ENCODE measurements at places on chromosomes 7 and 10.

DNA sequence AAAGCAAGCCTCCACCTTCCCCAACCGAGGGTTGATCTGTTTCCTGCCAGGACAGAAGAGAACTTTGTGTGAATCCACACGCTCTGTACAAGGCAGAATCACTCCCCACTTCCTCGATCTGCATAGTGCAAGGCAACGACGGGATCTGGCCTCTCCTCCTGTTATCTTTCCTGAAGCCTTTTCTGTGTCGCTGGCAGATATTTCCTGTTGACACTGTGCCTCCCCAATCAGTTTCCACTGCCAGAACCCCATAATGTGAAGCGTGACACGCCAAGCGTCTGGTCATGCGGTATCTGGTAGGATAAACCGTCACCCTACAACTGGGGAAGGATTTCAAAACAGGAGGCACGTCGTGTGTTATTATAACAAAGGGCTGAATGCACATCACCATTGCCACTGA, 57.2 kb downstream of the FAM171A1 start:
- no peak for DNase-seq

DNA sequence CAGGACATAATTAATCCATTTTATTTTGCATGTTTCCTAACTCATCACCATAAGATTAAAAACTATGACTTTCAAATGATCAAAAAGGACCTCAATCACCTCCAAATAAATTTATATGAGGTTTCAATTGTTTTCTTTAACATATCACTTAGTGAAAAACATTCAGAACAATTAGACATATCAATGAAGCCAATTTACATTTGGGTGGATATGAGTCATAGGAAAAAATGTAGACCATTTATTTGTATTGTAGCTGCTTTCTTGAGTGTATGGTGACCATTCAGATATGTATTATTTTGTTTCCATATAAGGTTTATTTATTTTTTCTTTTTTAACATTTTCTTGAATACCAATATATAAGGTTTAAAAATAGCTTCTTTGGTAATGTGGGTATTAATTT, 13.3 kb upstream of the EXOC6 start:
- no peak for DNase-seq

GRCh38 chr10:132133449-132134240, 53.1 kb upstream of the DPYSL4 start:
- no peak for DNase-seq

- DNase-seq, result no peak
These were observed 109.1 kb upstream of the EFCAB10 start for GRCh38 chr7:105690325-105690945.

DNA sequence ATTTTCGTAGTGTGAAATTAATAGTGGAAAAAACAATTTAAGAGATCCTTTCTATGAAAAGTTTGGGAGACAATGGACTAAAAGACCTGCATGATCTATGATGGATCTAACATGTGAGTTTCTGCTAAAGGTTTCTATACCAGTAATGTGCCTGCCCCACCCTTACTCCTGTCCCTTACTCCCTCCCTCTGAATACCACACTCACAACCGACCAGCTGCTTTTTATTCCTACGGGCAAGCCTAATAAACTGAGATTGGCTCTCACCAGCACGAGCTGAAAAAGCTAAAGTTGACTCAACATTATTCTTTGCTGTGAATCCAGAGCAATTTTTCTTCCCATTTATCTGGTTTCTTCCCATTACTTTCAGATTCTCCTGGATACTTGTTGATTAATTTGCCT, 17.8 kb upstream of the REEP3 start:
- DNase-seq, result no peak

GRCh38 chr10:84440781-84441180, 112.4 kb downstream of the CCSER2 start:
- no peak for DNase-seq

DNA sequence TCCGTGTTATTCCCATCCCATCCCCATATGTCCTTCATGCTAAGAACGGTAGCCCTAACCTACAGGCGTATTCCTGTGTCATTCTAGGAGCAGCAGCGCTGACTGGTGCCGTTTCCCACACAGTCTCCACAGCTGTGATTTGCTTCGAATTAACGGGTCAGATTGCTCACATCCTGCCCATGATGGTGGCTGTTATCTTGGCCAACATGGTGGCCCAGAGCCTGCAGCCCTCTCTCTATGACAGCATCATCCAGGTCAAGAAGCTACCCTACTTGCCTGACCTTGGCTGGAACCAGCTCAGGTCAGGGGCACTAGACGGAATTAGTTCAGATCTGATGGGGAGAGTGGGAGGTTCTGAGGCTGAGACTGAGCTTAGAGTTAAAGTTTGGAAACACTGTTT, 20.7 kb downstream of the FAM131B start:
- no peak for DNase-seq

GRCh38 chr7:124261710-124262109, 228.8 kb upstream of the TMEM229A start:
- DNase-seq, result no peak

DNA sequence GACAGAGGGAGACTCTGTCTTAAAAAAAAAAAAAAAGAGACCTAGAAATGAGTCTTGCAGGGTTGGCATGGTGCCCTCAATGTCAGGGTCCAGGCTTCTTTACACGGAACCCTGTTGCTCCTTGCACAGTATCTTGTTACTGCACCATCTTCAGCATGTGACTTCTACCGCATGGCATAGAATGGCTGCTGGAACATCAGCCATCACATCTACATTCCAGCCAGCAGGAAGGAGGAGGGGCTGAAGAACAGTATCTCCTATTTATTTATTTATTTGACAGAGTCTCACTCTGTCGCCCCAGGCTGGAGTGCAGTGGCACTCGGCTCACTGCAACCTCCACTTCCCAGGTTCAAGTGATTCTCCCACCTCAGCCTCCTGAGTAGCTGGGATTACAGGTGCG, 3.7 kb upstream of the ACHE start:
- no peak for DNase-seq

DNA sequence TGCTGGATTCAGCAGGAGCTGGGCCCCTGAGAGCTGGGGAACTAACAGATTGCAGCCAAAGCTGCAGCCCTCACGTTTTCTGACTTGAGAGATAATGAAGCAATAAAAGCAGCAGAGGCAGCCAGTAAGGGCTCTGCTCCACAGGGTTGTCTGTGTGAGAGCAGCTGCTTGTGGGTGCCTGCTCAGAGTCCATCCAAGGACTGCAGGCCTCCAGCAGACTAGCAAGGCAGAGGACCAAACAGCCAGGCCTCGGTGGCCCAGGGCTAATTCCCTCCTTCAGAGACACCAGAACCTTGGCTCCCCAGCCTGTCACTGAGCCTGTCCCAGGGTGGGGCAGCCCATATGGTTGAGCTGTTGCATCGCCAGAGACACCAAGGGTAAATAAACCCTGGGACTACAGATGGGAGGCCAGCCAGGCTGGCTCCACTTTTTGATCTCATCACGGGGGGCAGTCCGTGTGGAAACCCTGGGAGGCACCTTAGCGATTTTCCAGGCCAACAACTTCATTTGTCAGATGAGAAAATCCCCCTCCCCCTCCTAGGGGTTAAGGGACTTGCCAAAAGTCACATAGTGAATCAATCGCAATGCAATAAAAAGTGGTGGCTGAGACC, 229.2 kb downstream of the WDR11 start:
- DNase-seq, result no peak

GRCh38 chr7:85705076-85705475, 518.2 kb upstream of the SEMA3D start:
- no peak for DNase-seq

- DNase-seq, result no peak
These were observed 46.3 kb upstream of the NANOS1 start for GRCh38 chr10:118983263-118983662.

DNA sequence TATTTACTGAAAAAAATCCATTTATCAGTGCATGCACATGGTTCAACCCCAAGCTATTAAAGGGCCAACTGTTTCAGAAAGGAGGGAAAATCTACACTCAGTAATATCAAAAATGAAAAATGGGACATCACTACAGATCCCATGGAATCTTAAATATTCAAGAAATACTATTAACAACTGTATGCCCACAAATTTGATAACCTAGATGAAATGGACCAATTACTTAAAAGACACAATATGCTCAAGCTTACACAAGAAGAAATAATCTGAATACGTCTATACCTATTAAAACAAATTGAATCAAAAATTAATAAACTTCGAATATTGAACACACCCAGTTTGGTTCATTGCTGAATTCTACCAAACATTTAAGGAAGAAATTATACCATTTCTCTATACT, 87.9 kb downstream of the KMT2C start:
- DNase-seq, result no peak

DNA sequence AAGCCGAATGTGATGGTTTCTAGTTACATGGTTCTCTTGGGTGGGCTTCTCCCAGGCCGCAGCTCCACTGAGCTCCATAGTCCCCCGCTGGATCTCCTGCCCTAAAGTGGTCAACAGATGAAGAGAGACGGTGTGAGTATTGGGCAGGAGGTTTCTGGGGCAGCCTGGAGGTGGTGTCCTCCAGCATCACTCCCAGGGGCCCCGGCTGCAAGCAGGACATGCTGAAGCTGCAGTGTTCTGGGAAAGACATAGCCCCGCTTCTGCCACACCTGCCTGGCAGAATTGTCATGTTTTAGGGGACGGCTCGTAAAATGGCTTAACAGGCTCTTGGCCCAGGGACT, 40.4 kb downstream of the CALML3 start:
- no peak for DNase-seq

- no peak for DNase-seq
These were observed 6.9 kb upstream of the BAG3 start for GRCh38 chr10:119644205-119644814.

- DNase-seq, result no peak
These were observed 11.7 kb downstream of the ANK3 start for GRCh38 chr10:60377955-60378354.

DNA sequence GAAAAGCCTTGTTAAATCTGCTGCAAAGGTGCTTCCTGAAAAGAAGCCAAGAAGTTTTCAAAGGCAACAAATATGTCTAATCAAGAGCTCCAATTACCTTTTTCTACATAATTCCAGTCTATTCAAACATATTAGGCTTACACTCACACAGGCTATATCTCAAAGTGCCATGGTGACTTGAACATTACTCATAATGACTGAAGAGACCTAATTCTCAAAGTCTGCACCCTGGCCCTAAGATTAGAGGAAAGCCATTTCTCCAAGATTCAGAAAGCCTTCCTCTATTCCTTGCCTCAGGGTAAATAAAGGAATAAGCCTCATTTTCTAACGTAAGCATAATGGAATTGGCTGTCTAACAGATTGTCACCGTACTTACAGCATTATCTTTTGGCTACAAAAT, 78.3 kb upstream of the THSD7A start:
- no peak for DNase-seq

DNA sequence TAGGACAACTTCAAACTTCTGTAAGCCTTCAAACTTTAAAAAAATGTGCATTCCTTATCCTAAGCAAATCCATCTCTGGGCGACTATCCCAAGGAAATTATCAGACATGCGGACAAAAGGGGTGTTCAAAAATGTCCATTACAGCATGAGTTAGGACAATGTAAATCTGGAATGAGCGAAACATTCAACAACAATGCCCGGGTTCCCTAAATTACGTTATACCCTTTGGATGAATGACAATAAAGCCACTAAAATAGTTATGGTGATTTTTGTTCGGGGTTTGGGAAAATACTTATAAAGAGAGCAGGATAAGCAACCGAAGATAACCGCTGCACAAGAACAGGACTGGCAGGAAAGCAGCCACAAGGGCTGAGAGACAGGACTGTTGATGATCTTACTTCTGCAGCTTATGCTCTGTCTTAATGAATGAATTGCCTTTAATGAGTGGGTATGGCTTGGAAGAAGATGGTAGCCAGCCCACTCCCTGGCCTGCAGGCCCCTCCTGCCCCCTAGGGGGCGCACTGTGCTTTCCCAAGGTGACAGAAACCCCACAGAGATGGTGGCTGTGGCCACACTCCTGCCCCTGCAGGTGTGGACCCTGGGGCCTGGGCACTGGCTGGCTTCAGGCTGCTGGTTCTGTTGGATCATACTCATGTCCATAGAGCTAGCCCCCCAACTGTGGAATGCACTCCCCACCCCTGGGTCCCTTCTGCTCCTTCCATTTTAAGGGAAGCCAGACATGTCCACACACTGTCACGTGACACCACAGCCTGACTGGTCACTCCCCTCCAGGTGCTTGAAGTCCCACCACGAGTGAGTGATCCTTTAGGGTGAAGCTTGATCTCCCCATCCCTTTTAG, 45.0 kb downstream of the ZCCHC24 start:
- DNase-seq, result no peak

DNA sequence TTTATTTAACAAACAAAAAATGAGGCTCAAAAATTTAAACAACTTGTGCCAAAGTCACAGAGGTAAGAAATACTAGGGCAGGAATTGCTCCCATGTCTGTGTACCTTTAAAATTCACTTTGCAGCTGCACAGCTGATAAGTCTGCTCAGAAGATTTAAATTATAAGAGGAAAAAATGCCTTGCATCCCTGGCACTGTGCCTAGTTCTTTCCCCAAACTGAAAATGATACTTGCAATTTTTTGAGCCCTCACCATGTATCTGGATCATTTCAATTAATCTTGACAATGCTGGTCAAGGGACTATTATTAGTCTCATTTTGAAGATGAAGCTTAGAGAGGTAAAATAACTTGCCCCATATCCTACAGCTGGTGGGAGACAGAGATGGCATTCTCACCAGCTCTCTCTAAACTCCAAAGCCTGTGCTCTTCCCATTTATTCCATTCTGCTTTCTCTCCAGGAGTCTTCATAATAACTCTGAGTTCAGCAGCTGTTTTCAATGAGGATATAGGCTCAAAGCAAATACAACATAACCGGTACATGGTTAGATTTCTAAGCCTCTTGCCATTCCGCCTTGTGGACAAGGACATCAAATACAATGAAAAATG, 350.5 kb upstream of the LRRTM3 start:
- no peak for DNase-seq

GRCh38 chr10:101451261-101451660, 97.3 kb downstream of the BTRC start:
- DNase-seq, result no peak

DNA sequence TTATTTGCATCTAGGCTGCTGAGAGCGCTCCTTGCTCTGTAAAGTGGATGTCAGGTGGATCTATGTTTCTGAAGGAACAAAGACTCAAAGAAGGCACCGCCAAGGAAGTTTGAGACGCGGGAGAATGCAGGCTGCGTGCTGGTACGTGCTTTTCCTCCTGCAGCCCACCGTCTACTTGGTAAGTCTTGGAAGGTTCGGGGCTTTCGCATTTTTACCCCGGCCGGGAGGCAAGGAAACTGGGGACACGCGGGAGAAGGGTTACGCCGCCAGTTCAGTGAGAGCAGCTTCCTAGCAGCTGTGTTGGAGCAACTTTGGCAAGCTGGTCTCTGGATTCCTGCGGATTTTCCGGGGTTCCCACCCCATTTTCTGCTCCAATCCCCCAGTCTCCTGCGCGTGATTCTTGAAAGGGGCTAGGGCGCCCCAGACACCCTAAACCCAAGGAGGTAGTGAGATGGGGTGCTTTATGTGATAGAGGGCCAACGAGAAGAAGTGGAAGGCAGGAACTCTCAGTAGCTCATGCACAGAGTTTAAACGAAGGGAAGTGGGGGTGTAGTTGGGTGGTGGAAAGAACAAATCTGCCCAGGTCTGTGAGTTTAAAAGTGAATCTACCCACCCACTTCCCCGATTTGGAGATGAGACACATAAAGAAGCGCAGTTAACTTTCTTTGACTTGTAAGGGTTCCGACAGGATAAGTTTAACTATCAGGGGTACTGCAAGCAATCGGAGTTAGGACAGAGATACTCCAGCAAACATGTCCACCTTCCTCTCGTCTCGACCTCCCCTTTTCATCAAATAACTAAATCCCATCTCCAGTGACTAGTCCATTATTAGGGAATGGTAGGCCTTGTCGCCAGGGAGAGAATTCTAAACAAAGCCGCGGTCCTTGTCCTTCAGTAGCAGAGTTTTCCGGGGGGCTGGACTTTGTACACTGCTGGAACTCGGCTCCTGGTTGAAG, 2.5 kb downstream of the NXPH1 start:
- DNase-seq, result no peak

GRCh38 chr7:157550300-157551275, 213.8 kb downstream of the DNAJB6 start:
- no peak for DNase-seq
